CD4-positive, alpha-beta T cell treated with Interleukin-15 for 4 hours (primary cell): ENCODE measurements at places on chromosomes 3 and 15.

- no peak for DNase-seq
Observed at GRCh38 chr15:51837792-51838251, 8.4 kb downstream of the TMOD3 start.

DNA sequence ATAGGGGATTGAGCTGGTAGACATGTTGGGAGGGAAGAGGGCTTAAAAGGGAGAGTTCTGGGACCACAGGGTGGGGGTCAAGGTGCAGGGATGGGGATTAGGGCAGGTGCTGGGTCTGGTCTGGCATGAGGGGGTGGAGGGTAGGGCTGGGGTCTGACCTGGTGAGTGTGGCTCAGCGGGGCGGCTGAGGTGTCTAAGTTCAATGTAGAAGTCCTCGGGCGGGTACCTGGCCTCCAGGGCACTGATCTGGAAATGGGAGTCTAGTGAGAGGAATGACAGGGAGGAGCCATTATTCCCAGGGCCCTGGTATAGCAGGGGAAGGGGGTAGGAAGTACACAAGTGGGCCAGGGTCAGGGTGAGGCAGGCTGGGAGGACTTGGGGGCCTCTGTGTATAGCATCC lies 39.6 kb downstream of the RAB11A start:
- DNase-seq: no peak

GRCh38 chr3:192834428-192834827 lies 83.2 kb downstream of the MB21D2 start:
- DNase-seq: no peak

DNA sequence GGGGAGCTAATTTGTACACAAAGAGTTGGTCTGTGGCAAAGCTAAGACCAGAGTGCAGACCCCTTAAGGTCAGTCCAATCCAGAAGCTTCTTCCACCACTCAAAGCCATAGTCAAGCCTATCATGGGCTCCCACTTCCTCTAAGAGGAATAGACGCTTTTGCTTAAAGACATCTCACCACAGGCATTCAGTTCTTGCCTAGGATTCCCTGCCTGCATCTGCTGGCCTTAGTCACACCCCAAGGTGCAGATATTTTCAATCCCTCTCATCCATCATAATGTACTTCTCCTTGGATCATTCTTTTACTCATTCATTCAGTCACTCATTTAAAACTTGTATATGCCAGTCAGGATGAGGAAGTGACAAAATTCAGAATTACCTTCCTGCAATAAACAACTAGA lies 179.6 kb upstream of the STT3B start:
- no peak for DNase-seq

- DNase-seq: peak; percentile 25
Observed at GRCh38 chr3:196246612-196247308, 30.4 kb downstream of the SLC51A start.

DNA sequence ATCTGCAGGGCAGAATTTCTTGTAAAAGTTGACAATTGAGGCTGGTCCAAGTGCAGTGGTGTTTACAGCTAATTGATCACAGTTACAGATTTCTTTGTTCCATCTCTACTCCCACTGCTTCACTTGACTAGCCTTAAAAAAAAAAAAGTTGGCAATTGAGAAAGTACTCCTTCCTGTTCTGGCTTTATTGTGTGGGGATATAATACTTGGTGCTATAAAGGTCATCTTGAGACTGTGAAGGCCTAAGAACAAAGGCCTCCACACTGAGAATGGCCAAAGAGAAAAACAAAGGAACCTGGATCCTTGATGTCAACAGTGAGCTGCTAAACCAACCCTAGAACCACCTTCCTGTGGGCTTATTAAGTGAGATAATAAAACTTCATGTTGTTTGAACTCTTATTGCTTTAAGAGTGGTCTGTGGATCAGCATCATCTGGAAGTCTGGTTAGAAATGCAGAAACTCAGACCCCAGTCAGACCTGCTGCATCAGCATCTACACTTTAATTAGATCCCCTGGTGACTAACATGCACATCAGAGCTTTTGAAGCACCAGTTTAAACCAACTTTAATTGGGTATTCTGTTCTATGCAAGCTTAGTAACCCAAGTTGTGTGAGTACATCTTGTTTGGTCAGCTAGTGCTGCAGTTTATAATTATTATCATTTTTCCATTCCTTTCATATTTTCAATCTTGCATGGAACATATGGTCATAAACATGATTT lies 55.2 kb downstream of the TMOD3 start:
- DNase-seq: no peak

GRCh38 chr15:36432161-36432560 lies 147.3 kb upstream of the CDIN1 start:
- no peak for DNase-seq

- no peak for DNase-seq
Observed at GRCh38 chr3:132983143-132983770, 54.9 kb upstream of the TMEM108 start.

- DNase-seq: no peak
Observed at GRCh38 chr3:189631409-189631808, 220 bp downstream of the TP63 start.

GRCh38 chr3:42719002-42719401 lies 16.4 kb upstream of the HHATL start:
- no peak for DNase-seq

- DNase-seq: no peak
Observed at GRCh38 chr15:39549912-39550311, 31.0 kb upstream of the THBS1 start.

DNA sequence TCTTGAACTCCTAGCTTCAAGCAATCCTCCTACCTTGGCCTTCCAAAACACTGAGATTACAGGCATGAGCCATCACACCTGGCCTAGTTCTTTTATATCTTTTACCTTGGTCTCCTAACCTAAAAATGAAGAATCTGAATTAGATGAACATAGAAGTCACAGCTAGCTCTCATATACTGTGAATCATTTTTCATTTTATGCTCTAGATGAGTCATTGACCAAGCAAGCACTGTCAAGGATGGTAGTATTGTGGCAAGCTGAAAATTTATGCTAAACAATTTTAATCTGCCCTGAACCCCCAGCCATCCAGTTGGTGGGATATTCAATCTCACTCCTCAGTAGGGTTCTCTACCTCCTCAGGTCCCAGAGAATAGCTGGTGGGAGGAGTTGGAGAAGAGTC lies 48.3 kb upstream of the DNAJC13 start:
- DNase-seq: no peak

DNA sequence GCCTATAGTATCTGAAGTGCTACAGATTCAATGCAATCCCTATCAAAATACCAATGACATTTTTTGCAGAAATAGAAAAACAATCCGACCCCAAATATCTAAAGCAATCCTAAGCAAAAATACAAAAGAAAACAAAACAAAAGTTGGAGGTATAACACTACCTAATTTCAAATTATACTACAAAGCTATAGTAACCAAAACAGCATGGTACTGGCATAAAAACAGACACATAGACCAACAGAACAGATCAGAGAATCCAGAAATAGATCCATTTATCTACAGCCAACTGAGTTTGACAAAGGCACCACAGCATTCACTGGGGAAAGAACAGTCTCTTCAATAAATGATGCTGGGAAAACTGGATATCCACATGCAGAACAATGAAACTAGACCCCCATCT lies 23.8 kb upstream of the CDAN1 start:
- DNase-seq: no peak

GRCh38 chr3:128709038-128709437 lies 16.9 kb upstream of the RAB7A start:
- DNase-seq: no peak

- no peak for DNase-seq
Observed at GRCh38 chr3:25532431-25533162, 104.5 kb downstream of the RARB start.

- DNase-seq: no peak
Observed at GRCh38 chr15:74709892-74710291, 14.1 kb upstream of the EDC3 start.

DNA sequence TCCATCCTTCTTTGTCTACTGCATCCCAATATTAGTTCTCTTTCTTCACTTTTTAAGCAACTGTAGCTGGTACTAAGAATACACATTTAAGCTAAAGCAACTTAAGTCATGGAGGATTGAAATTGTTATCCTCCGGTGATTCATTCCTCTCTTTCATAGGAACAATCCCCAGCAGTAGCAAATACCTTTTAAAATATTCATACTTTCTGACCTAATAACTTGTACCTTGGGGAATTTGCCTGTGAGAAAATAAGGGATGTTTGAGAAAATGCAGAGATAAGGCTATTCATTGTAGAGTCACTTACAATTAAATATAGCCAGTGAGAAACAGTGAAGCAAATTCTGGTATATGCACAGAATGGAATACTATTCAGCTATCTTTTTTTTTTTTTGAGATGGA lies 66.0 kb downstream of the VPS13C start:
- no peak for DNase-seq

GRCh38 chr3:13657660-13658435 lies 108.9 kb downstream of the FBLN2 start:
- peak; percentile 64 for DNase-seq

DNA sequence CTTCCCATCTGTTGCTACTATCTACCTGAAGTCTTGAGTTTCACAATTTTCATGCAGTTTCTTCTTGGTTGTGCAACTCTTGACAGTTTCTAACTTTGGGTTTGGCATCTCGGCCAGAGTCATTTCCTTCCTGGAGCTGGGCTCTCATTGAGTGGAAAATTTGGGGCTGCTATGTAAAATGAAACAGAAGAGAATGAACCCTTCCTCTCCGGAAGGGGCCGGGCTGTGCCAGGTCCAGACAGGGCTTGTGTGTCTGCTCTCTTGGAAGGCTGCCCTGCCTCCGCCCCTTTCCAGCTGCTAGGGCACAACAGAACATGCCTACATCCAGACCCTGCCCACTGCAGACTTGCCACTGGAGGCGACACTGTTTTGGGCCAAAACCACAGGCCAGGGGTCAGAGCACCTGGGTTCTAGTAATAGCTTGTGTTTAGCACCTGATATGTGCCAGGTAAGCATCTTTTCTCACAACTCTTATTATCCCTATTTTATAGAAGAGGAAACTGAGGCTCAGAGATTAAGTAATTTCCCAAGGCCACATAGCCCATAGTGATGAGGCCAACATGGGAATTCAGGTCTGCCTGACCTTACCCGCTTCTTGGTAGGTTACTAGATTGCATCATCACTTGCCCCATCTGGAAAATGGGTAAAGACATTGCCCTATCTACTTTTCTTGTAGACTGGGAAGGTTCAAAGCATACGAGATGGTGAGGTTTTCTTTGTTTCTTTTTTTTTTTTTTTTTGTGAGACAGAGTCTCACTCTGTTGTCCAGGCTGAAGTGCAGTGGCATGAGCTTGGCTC lies 25.0 kb downstream of the IRAK2 start:
- DNase-seq: peak; percentile 35

GRCh38 chr3:189092547-189092946 lies 79.2 kb upstream of the TPRG1 start:
- no peak for DNase-seq

GRCh38 chr15:90131848-90132247 lies 29.6 kb upstream of the IDH2 start:
- no peak for DNase-seq

GRCh38 chr3:151925876-151926275 lies 52.4 kb downstream of the SUCNR1 start:
- no peak for DNase-seq

- no peak for DNase-seq
Observed at GRCh38 chr15:84750583-84751092, 2.2 kb downstream of the ZNF592 start.

GRCh38 chr3:49534581-49535441 lies 19.5 kb upstream of the BSN start:
- DNase-seq: no peak

- DNase-seq: no peak
Observed at GRCh38 chr15:85607842-85608241, 186.9 kb downstream of the KLHL25 start.

DNA sequence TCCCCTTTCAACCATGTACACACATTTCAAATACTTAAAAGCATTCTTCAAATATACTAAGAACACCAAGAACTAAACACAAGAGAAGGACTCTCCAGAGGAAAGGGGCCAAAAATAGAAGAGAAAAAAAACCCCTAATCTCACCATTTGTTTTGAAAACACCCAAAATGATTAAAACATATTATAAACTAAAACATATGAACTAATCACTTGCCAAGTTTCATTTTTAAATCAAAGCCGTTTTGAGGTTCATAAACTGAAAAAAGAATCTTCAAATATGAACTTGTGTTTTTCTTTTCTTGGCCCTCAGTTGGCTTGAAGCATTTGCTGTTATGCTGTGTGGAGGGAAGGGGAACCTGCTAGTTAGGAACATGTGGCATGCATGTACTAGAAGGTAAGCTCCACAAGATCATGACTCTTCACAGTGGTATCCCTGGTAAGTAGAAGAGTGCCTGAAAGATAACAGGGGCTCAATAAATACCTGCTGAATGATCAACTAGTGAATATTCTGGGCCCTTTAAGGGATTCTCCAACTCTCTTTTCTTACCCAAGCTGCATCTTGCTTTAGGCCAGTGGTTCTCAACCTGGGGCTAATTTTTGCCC lies 224.5 kb downstream of the TIGIT start:
- no peak for DNase-seq

GRCh38 chr3:119677641-119677934 lies 382 bp upstream of the COX17 start:
- no peak for DNase-seq

GRCh38 chr3:117181222-117181621 lies 471.6 kb downstream of the TUSC7 start:
- no peak for DNase-seq

GRCh38 chr3:107188262-107188661 lies 189.0 kb upstream of the CCDC54 start:
- DNase-seq: no peak
